ENCODE measurements at places on chromosomes 1 and 21.

- no peak for DNase-seq
Measured at GRCh38 chr1:109365642-109366204, 32.0 kb downstream of the SORT1 start.

GRCh38 chr1:200139661-200140250 lies 112.2 kb downstream of the NR5A2 start:
- DNase-seq: peak; percentile 25

GRCh38 chr1:154714638-154715037 lies 106.7 kb upstream of the ADAR start:
- DNase-seq: no peak

DNA sequence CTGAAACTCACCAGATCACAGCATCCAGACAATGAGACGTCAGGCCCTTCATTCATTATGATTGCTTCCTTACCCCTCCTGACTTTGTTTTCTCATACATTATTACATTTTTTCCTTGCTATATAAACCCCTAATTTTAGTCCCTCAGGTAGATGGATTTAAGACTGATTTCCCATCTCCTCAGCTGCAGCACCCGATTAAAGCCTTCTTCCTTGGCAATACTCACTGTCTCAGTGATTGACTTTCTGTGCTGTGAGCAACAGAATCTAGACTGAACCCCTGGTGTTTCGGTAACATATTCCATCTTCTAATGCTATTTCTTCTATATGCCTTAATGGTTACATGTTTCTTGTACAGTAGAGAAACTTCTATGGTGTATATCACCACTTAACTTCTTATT lies 30.0 kb upstream of the RGL1 start:
- no peak for DNase-seq

DNA sequence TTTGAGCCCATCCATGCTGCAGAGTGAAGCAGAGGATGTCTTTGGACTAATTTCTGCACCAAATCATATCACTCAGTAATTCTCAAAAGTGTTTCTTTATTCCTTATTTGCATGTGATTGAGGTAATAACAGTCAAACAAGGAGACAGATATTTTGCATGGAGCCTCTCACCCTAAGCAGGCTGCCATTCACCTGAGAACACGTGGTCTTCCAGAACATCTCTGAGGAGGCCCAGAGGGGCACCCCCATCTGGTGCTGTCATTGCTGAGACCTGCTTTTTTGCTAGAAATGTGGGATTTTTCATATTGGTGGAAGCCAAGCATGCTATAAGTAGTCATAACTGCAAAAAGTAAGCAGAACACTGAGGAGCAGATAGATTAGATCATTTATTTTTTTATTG lies 7.7 kb downstream of the SLC37A1 start:
- DNase-seq: no peak

DNA sequence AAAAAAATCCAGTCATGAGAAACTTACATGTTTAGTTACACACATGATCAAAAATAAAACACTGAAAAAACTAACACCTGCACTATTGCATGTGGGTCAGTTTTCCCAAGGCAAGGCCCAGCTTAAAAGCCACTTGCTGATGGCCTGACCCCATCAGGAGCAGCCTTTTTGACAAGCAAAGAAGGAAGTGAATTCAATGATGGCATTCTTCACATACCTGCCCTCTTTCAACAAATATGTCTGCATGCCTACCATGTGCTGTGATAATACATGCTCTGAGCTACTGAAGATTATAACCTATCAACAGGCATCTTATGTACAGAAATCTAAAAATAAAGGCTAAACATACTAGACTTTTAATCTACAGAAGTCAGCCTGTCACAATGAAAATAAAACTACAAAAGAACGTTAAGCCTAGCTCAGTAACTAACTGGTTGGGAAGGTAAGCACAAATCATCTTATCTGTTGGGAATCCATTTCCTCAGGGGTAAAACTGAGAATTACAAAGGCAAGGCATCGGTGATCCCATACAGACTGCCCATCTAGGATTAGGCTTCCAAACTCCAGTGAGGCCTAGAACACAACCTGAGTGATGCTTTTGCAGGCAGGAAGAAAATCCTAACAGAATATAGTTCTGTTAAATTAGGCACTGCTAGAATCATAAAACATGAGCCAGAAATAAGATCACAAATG lies 14.5 kb downstream of the SORT1 start:
- DNase-seq: no peak

- DNase-seq: no peak
Measured at GRCh38 chr1:86798608-86799291, 94.4 kb downstream of the SH3GLB1 start.

GRCh38 chr1:109877317-109877771 lies 33.3 kb upstream of the CSF1 start:
- DNase-seq: peak; percentile 70

DNA sequence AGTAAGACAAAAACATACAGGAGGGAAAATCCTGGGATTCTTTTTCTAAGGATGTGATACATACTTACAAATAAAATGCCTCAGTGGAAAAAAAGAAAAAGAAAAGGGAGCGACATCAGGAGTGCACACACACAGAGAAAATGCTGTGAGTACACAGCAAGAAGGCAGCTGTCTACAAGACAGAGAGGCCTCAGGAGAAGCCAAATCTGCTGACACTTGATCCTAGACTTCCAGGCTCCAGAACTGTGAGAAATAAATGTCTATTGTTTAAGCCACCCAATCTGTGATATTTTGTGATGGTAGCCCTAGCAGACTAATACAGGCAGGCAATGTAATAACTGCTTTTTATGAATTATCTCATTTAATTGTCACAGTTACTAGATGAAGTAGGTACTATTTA lies 17.0 kb upstream of the TRIM45 start:
- no peak for DNase-seq

DNA sequence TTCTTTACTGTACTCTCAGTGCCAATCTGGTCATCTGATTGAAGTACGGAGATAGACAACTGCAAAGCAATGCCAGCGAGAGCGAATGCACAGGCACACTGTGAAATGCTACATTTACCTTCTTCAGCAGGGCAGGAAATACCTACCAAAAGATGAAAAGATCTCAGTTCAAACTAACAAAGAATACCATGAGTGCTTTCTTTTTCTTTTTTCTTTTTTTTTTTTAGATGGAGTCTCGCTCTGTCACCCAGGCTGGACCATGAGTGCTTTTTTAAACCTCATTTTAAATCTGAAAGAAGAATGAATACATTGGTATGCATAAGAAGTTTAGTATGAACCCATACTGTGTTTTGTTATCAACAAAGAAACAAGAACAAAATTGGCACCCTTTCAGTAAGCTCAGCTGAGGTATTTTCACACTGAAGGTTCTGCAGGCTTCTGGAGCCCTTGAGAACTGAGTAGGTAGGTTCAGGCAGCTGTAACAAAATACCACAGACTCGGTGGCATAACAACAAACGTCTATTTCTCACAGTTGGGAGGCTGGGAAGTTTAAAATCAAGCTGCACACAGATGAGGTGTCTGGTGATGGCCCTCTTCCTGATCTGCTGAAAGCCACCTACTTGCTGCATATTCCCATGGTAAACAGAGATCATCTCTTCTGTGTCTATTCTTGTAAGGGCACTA lies 1.7 kb upstream of the CHI3L2 start:
- no peak for DNase-seq

GRCh38 chr1:236394879-236395229 lies 768 bp downstream of the EDARADD start:
- no peak for DNase-seq

DNA sequence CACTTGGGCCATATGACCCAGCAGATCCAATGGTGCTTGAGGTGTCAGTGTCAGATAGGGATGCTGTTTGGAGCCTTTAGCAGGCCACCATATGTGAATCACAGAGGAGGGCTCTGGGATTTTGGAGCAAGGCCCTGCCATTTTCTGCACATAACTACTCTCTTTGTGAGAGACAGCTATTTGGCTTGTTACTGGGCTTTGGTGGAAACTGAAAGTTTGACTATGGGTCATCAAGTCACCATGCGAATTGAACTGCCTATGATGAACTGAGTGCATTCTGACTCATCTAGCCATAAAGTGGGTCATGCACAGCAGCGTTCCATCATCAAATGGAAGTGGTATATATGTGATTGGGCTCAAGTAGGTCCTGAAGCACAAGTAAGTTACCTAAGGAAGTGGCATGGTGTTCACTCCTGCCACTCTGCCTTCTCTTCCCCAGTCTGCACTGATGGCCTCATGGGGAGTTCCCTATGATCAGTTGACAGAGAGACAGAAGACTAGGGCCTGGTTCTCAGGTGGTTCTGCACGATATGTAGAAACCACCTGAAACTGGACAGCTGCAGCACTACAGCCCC lies 447.3 kb downstream of the AGBL4 start:
- DNase-seq: no peak

GRCh38 chr1:211621447-211622198 lies 42.7 kb upstream of the SLC30A1 start:
- DNase-seq: no peak

DNA sequence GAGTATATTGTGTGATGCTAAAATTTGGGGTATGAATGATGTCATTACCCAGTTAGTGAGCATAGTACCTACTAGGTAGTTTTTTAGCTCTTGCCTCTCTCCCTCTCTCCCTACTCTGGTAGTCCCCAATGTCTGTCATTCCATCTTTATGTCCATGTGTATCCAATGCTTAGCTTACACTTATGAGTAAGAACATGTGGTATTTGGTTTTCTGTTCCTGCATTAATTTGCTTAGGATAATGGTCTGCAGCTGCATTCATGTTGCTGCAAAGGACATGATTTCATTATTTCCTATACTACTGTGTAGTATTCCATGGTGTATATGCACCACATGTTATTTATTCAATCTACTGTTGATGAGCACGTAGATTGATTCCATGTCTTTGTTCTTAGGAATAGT lies 54.4 kb upstream of the NEGR1 start:
- no peak for DNase-seq

DNA sequence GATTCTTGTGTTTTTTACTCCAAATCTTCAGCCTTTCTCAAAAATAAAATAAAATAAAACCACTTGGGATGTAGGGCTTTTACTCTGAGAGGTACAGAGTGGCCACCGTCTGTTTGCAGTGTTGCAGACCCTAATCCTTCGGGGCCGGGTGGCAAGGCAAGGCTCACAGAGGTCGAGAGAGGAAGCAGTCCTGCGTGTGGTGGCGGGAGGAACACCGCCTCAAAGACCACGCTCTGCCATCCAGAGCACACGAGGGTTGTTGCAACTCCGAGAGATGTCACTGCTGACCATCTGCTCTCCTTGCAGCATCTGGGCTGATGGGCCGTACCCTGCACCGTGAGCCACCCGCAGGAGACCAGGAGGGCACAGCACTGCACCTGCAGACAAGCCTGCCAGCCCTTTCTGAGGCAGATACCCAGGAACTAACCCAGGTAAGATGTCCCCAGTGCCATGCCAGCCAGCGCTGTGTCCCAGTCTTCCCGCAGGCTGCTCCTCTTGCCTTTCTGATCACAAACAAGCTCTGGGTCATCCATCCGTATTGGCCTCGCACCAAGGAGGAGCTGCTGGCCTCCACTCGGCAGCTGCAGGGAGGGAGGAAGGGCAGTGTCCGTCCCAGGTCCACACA lies 31.5 kb downstream of the SNAP47 start:
- no peak for DNase-seq

- no peak for DNase-seq
Measured at GRCh38 chr1:52681136-52681535, 17.0 kb downstream of the COA7 start.

DNA sequence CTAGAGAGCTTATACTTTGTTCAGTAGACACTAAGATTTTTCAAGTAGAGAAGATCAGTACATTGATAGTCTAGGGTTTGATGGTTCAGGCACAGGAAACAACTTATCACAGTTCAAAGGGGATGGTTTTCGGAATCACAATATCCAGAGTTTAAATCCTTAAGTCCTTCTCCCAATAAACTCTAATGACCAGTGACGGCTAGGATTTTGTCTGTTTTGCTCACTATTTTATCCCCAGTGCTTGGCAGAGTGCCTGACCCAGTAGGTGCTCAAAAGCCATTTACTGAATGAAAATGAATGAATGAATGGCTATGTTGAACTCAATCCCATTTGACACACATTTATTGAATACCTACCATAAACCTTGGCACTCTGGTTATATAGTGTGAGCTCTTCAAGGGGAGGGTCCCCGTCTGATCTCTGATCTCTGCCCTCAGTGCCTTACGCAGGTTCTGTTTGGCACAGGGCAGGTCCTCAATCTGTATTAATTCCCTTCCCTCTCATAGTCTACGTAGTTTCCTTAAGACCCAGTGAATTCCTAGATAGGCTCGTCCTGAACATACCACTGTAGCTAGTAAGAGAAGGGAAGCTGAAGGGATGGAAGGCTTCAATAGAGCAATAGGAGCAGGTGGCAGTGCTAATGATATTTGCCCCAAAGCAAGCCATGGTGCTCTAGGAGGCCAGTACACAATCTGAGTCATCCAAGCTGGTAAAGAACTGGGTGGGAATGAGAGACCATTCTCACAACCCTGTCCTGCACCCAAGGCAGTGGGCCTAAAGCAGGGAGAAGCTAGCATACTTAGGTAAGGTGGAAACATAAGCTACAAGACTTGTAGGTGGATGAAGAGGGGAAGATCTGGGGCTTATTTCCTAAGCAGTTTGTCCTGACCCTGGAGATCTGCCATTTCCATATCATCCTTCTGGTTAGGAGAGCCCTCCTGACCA lies 53.4 kb downstream of the DMAP1 start:
- no peak for DNase-seq

DNA sequence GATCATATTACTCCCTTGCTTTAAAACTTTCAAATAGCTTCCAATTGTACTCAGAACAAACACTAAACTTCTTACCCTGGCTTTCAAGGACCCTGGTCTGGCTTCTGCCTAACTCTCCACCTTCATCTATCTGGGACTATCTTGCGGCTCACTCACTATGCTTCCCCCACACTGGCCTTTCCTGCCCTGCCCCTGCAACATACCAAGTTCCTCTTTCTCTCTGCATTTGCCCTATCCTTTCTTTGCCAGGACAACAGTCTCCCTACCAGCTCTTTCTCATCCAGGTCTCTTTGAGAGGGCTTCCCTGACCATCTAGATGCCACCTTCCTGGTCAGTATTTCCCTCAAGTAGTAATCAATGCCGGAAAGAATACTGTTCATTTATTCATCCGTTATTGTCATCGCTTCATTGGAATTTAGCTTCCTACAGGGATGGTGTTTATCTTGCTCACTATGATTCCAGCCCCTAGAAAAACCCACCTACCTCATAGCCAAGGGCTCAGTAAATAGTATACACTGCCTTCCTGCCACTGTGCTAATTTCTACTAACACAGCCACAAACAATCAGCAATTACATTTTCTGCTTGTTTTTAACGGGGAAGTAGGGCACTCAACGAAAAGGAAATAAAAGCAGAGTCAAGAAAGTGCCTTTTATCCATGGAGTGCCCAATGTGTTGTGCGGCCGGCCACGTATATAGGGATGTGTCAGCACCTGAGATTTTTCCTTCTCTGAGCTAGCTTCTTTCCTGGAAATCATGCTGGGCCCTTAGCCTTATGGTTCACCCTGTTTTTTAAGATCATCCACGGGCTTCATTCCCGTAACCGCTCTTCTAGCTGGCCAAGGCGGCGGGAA lies 521 bp upstream of the CDC7 start:
- DNase-seq: no peak

GRCh38 chr1:69686367-69686984 lies 118.8 kb downstream of the LRRC7 start:
- DNase-seq: no peak

All from upper lobe of left lung (tissue), 6 donors.